ENCODE measurements at places on chromosomes 7 and 10. TPM values are rescaled to one million over a fixed set of nuclear protein-coding genes. Genes with fewer than 3 reads are reported as not detected.

The ACHE gene
- total RNA-seq, result 9.4 TPM

GRCh38 chr7:127651556-127652332, at the start of gene SND1:
TSS of gene SND1 (plus strand) at chr7:127652194. CDS start at chr7:127652374, 180 bp downstream.
- DNase-seq, result peak; percentile 99

- no peak for DNase-seq
Measured at GRCh38 chr10:100864978-100865377, 47.8 kb upstream of the SLF2 start.

DNA sequence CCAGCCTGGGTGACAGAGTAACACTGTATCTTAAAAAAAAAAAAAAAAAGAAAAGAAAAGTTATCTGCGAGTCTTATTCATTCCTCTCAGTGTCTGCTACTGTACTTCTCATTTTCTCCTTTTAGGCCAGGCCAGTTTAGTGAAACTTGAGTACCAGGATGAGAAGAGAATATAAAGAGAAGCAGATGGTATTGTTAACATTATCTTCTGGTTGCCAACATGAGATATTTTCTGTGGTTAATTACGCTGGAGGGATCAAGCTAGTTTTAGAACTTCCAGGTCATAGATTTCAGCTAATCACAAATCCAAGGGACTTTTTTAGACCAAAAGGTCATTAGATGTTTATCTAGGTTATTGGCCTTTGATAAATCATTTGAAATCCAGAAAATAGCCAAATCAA, 252.6 kb upstream of the SMIM30 start:
- no peak for DNase-seq

DNA sequence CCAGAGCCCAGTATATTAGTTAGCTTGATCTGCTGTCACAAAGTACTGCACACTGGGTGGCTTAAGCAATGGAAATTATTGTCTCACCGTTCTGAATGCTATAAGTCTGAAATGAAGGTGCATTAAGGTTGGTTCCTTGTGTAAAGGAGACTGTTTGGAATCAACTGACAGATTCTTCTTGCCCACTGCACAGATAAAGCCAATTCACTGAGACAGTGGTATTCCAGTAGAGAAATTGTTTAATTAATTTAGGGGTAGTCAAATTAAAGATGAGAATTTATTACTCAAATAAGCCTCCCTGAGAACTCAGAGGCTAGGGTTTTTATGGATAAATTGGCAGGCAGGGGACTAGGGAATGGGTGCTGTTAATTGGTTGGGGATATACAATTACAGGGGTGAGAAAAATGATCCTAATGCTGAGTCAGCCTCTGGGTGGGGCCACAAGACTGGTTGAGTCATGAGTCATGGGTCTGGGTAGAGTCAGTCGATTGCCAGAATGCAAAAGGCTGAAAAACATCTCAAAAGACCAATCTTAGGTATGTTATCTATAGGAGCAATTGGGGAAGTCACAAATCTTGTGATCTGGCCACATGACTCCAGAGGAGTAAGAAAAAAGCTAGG, 23.5 kb upstream of the SAMD9L start:
- DNase-seq, result no peak

GRCh38 chr10:77545585-77545984, 92.0 kb downstream of the KCNMA1 start:
- DNase-seq, result no peak

DNA sequence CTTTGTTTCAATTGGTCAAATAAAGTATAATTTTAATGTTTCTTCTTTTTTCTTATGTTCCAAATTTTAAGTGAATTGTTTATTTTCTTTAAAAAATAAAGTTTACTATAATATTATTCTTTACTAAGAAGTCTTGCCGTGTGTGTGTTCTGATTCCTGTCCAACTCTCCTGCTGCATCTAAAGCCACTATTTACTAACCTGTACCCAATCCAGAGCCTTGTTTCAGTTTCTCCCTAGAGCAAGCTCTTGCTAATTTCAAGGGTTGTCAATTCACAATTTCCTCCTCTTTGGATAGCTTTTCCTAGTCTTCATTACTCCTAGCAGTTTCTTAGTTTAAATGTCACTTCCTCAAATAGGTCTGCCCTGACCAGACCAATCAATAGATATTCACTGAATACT, 314.9 kb upstream of the SEMA3A start:
- DNase-seq, result no peak

DNA sequence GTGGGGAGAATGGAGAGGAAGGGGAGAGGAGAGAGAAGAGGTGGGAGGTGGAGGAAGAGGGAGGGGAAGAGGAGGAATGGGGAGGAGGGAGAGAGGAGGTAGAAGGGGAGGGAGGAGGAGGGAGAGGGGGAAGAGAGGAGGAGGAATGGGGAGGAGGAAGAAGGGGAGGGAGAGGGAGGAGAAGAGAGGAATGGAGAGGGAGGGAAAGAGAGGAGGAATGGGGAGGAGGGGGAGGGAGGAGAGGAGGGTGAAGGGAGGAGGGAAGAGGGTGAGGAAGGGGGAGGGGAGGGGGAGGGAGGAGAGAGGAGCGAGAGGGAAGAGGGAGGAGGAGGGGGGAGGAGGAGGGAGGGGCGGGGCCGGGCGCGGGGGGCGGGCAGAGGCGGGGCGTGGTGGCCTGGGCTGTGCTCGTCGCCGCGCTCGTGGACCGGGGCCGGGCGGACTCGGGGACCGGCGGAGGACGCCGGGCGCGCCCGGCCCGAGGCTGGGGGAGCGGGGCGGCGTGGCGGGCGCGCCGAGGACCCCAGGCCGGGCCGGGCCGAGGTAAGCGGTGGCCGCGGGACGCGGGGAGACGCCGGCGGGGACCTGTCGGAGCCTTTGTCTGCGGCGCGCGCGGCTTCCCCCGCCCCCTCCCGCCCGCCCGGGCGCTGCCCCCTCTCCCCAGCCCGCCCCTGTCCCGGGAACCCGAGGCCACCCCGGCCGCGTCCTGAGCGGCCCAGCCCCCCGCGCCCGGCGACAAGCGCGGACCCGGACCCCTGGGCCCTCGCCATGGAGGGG, at the start of gene SLC29A4:
Gene SLC29A4, plus strand, starts transcription at position 401 of the 774 bp plus-strand sequence. CDS start 4,874 bp downstream, outside the sequence.
- DNase-seq, result no peak

GRCh38 chr7:126450269-126450671, 802.5 kb downstream of the GRM8 start:
- no peak for DNase-seq

The HKDC1 gene
- 0.05 TPM for total RNA-seq

The SLIT1 gene
- 0.33 TPM for total RNA-seq

- DNase-seq, result no peak
Measured at GRCh38 chr7:82594665-82595064, 151.1 kb upstream of the CACNA2D1 start.

- DNase-seq, result no peak
Measured at GRCh38 chr7:50481867-50482266, 31.7 kb upstream of the FIGNL1 start.

The CAMK2B gene
- total RNA-seq, result 1.2 TPM

Measured in posterior vena cava (tissue), 2 donors.